ENCODE measurements at places on chromosomes 5 and 9.

- DNase-seq, result no peak
Measured at GRCh38 chr9:98883276-98883675, 60.4 kb upstream of the COL15A1 start.

- no peak for DNase-seq
Measured at GRCh38 chr5:53114988-53115387, 5.4 kb upstream of the MOCS2 start.

GRCh38 chr5:158739951-158740757 lies 359.6 kb downstream of the EBF1 start:
- DNase-seq, result no peak

DNA sequence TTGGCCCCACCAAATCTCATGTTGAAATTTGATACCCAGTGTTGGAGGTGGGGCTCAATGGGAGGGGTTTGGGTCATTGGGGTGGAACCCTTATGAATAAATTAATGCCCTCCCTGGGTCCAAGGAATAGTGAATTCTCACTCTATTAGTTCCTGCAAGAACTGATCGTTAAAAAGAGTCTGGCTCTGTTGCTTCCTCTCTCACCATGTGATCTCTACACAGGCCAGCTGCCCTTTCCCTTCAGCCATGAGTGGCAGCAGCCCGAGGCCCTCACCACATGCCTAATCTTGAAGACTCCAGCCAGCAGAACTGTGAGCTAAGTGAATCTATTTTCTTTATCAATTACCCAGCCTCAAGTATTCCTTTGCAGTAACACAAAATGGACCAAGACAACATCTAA lies 106.0 kb downstream of the CAAP1 start:
- no peak for DNase-seq

- DNase-seq, result no peak
Measured at GRCh38 chr5:140025736-140026135, 17.4 kb downstream of the NRG2 start.

GRCh38 chr9:98971915-98972223 lies 28.2 kb downstream of the COL15A1 start:
- DNase-seq, result no peak

- no peak for DNase-seq
Measured at GRCh38 chr5:139481122-139481533, 1.4 kb downstream of the STING1 start.

DNA sequence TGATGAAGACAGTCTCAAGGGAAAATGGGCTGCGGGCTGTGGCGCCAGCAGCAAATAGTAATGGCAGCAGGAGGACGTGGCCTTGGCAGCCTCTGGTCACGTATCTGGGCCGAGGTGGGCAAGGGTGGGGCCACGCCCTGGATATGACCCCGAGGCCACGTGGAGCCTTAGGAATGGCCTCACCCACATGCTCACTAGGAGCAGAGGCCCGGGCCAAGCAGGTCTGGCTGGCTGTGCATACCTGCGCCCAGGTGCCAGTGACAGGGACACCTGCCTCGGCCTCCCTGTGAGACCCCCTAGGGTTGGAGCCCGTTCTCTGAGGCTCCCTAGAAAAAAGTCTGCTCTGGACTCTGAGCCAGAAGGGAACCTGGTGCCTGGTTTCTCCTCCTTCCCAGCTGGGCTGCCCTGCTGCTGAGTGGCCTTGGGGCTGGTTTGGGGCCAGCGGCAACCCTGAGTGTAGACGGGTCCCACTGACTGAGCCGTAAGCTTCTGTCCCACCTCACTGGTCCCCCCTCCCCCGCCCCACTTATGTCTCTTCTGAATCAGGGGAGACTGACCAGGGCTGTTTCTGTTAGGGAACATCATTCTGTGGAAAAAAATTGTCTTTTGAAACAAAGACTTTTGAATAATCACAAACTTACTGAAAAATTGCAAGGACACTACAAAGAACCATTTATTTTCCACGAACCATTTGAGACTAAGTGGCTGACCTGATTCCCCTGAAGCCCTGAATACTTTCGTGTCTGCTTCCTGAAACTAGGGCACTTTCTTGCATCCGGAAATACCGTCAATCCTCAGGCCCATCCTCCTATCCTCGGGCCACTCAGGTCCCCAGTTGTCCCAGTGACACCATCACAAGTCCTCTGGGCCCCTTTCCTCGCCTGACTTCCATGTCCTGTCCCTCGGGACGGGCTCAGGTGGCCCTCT lies 60.8 kb downstream of the WNK2 start:
- peak; percentile 13 for DNase-seq

DNA sequence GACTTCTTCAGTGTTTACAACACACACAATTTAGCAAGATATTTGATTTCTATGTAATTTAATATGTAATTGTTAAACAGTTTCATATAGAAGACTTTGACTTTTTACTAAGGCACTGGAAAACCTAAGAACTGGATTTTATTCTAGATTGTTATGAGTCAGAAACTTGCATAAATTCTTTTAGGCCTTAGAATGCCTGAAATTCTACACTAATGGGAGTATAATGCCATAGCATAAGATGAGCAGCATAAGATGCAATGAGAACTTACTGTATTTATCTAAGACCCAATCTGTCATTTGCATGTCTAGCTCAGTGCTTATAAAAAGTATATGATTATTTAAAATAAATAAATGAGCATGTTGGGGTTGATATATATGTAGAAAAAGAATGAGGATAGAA lies 285.2 kb downstream of the CDH12 start:
- DNase-seq, result no peak

- DNase-seq, result peak; percentile 34
Measured at GRCh38 chr5:136174021-136174659, 18.8 kb downstream of the SMIM32 start.

- DNase-seq, result no peak
Measured at GRCh38 chr9:134381671-134382516, 55.6 kb downstream of the RXRA start.

DNA sequence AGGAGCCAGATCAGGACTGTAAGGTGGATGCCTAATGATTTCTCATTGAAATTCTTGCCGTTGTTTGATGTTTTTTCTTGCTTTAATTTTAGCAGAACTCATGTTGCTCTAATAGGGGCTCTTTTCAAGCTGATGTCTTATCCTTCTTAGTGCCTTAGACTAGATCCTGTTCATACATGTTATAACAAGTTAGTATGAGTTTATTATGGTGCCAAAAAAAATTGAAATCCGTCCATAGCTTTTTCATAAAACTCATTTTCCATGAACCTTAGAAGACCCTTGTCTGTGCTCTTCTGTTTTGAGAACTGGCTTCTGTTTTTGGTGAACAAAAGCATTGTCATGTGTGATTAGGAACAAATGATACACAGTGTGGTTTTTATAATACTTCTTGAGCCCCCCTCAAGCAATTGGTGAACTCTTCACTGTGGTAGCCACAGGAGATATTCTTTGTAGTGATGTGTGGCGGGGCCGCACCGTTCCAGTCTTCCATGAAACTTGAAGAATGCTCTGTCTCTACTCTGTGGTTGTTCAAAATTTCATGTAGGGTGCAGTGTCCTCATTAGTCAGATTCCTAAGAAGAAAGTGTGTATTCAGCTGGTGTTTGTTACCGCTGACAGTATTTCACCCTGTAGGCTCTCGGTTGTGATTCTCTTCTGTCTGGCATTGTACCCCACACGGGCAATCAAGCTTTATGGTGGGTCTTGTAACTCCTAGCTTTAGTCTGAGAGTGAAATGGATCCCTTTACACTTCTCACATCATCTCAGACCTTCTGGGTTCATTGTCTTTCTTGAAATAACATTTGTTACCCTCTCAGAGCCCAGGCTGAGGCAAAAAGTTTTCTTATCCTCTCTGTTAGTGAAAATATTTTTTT lies 10.7 kb downstream of the OTULIN start:
- no peak for DNase-seq
